ENCODE measurements at places on chromosomes 5 and 9. TPM values are rescaled to one million over a fixed set of nuclear protein-coding genes. Genes with fewer than 3 reads are reported as not detected.

Gene CARTPT
- total RNA-seq, result not detected

Gene FOXD4L5
- not detected for total RNA-seq

Gene CCNI2
- not detected for total RNA-seq

Gene PCDHA1
- 0.11 TPM for total RNA-seq

Gene SETX
- 109 TPM for total RNA-seq

Gene TMC1
- 0.39 TPM for total RNA-seq

Gene PGM5
- total RNA-seq, result 0.91 TPM

Gene SMIM33
- not detected for total RNA-seq

Gene RBM18
- total RNA-seq, result 11.1 TPM

Gene PPP3R2
- not detected for total RNA-seq

Gene LCN2
- total RNA-seq, result not detected

Gene GPR151
- not detected for total RNA-seq

Gene TMEM174
- not detected for total RNA-seq

Gene FGF10
- total RNA-seq, result 2.2 TPM

Gene TMEM252
- total RNA-seq, result not detected

Gene NTNG2
- total RNA-seq, result 40.5 TPM

Gene FOXD4
- total RNA-seq, result 0.43 TPM

Gene IL9
- not detected for total RNA-seq

Gene GRIA1
- 9.1 TPM for total RNA-seq

Gene KCNT1
- not detected for total RNA-seq

Gene CBY3
- not detected for total RNA-seq

Gene ARRDC3
- 187 TPM for total RNA-seq

Gene BTNL8
- total RNA-seq, result not detected

Gene OLFML2A
- total RNA-seq, result 0.39 TPM

Gene MAMDC4
- total RNA-seq, result 0.39 TPM

Gene CRHBP
- not detected for total RNA-seq

Gene NSG2
- total RNA-seq, result not detected

Gene ADAMTS2
- 54.7 TPM for total RNA-seq

Gene DNAJC21
- total RNA-seq, result 43.6 TPM

Gene CORO2A
- total RNA-seq, result 0.91 TPM

Gene NOXA1
- 0.39 TPM for total RNA-seq

Gene ATP6V1G1
- 84.4 TPM for total RNA-seq

Gene DNLZ
- total RNA-seq, result 4.6 TPM

Gene OBP2A
- not detected for total RNA-seq

Gene S1PR3
- 10.5 TPM for total RNA-seq

Gene FSD1L
- total RNA-seq, result 8.6 TPM
